ENCODE measurements at places on chromosomes 12 and 14.

- DNase-seq, result no peak
Measured at GRCh38 chr12:119457271-119457670, 122.7 kb downstream of the CCDC60 start.

DNA sequence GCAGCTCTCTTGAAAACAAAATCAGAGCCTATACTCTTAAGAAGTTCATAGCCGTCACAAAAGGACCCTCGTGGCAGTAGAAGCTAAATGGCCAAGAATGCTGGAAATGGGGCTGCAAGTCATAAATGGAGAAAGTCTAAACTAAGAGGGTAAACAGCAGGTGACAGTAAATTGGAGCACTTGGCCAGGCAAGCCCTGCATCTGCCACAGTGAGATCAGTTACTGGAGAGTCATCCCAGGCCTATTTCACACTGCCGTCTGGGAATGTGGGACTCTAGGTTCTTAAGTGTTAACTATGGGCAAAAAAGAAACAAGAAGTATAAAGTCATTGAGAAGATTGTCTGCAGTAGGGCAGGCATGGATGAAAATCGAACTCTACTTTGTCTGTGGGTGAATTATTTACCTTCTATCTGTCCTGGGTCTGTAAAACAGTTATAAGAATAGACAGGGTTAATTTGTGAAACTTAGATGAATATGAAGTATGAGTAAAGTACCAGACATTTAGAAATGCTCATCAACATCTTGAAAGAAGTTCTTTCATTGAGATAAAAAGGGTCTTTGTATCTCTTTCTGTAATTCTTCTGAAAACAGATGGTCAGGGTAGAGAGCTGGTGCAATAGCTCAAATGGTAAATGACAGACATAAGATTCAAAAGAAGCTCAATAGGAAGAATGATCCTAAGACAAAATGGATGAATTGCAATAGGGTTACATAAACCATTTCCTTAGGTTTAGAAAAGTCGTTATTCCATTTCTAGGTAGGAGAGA, 792.5 kb downstream of the DIO2 start:
- DNase-seq, result no peak

DNA sequence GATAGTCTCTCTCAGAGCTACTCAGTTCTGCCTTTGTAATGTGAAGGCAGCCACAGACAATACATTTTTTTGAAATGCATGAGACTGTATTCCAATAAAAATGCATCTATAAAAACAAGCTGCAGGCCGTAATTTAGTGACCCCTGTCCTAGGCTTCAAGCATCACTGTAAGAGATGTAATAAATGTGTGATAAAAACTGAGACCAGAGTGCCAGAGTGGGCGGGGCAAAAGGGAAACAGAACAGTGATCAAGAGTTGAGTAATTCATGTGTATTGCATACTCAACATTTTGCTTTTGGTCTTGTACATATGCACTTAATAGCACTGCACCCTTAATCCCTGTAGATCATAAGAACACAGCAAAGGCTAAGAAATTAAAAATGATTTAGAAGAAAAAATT, 743.5 kb downstream of the DIO2 start:
- no peak for DNase-seq

GRCh38 chr14:21486640-21487087, 9.7 kb downstream of the TOX4 start:
- no peak for DNase-seq

DNA sequence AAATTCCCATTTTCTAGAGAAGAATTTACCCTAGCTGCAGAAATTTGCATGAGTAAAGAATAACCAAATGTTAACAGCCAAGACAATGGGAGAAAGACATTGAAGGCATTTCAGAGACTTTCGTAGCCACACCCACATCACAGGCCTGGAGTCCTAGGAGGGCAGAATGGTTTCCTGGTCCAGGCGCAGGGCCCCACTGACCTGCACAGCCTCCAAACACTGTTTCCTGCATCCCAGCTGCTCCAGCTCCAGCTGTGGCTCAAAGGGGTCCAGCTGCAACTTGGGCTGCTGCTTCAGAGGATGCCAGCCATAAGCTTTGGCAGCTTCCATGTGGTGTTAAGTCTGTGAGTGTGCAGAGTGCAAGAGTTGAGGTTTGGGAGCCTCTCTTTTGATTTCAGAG, 6.5 kb upstream of the PRR4 start:
- no peak for DNase-seq

- DNase-seq, result no peak
Measured at GRCh38 chr12:6787309-6787708, 2.0 kb upstream of the CD4 start.

GRCh38 chr14:63155511-63156185, 48.6 kb upstream of the RHOJ start:
- no peak for DNase-seq

- DNase-seq, result no peak
Measured at GRCh38 chr14:89236851-89237250, 180.2 kb downstream of the FOXN3 start.

- DNase-seq, result no peak
Measured at GRCh38 chr14:75615200-75615599, 36.8 kb downstream of the FLVCR2 start.

- DNase-seq, result no peak
Measured at GRCh38 chr12:114355389-114356088, 50.4 kb downstream of the TBX5 start.

DNA sequence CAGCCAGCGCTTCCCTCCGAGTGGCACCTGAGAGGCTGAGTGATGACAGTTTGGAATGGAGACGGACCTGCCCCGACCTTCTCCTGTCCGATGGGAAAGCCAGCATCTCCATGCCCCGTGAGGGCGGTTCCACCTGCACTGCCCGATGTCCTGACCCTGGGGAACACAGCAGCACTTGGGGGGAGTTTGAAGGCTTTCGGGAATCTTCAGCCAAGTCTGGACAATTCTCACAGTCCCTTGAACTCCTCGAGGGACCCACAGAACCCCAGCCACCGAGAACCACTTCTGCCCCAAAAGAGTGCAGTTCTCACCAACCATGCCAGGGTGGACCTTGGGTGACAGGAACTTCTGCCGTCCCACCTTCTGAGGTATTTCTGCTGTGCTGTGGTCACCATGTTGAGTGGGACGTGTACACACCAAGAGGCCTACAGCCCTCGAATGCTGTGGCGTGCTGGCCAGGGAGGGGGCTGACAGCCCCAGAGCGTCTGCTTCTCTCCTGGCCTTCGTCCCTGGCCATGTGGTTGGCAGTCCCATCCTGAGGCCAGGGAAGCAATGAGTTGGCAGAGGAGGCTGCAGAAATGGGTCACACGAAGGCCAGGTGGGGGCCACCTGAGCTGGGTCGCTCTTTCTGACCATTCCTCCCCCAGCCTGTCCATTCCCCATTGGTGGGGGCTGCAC, 1.0 kb downstream of the CLBA1 start:
- no peak for DNase-seq

- no peak for DNase-seq
Measured at GRCh38 chr14:64074961-64075612, 219.1 kb downstream of the ESR2 start.

GRCh38 chr12:87290505-87290904, 738.7 kb downstream of the C12orf50 start:
- DNase-seq, result no peak

- DNase-seq, result no peak
Measured at GRCh38 chr14:81062816-81063215, 107.4 kb downstream of the TSHR start.

DNA sequence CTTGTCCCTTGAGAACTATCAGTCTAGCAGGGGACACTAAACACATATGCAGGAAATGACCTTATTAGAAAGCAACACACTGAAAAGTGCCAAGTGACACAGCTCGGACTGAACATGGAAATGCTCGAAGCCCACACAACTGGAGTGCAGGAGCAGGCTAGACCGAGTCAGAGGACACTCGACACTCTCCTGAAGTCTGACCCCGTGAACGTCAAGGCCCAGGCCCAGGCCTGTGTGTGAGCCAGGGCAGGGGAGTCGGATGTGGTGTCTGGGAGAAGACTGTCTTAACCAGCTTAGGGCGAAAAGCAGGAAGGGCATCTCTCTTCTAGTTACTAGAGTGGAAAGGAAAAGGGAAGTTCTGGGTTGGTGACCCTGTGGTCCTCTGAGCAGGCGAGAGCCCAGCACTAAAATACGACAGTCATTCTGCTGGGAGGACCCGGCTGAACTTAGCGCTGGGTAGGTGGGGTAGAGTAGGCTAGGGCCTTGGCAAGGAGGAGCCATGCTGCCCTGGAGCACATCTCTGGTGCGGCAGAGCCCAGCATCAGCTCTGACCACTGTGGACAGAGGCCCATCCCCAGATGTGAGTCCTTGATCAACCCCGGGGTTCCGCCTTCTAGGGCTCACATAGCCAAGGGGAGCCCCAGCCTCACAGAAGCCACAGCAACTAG, 93.0 kb downstream of the NTF3 start:
- no peak for DNase-seq
